KBM-7 (cell line): ENCODE measurements at places on chromosomes 12 and 14.
A peak's percentile ranks its signal among the peaks of the same experiment; 100 is the strongest.

GRCh38 chr14:83047059-83047830, 1513.6 kb upstream of the SEL1L start:
- DNase-seq = no peak

DNA sequence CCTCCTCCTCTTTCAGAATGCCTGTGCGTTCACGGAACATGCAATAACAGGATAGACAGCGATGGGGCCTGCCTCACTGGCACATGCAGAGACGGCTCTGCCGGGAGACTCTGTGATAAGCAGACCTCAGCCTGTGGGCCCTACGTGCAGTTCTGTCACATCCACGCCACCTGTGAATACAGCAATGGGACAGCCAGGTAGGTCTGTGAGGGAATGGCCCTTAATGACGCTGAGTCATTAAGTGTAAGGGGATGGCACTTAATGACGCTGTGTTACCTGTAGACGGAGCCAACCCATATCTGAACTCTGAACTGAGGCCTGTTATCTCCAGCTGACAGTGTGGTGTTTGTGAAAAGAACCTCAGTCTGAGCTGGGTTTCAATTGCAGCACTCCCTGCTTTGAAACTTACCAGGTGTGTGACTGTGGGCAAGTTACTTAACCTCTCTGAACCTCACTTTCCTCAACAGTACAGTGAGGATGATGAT, 86.9 kb downstream of the STAB2 start:
- no peak for DNase-seq

DNA sequence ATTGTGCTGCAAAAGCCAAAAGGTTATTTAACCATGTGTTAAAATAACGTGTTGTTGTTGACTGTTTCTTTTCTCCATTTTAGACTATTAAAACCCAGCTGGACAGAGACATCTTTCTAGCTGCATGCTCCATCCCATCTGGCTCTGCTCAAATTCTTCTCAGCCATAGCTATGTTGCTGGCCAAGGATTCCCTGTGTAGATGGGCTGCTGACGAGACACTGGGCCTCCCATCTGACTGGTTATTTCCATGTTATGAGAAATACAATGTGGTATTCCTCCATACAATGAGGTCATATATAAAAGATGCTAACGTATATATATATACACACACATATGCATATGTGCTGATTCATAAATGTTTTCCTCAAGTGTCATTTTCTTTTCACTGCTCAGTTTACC, 30.1 kb downstream of the MED13L start:
- DNase-seq = no peak

- peak; percentile 53 for DNase-seq
Measured at GRCh38 chr12:122753319-122753650, 661 bp downstream of the DENR start.

GRCh38 chr14:22667881-22668280, 23.7 kb upstream of the OR6J1 start:
- no peak for DNase-seq

DNA sequence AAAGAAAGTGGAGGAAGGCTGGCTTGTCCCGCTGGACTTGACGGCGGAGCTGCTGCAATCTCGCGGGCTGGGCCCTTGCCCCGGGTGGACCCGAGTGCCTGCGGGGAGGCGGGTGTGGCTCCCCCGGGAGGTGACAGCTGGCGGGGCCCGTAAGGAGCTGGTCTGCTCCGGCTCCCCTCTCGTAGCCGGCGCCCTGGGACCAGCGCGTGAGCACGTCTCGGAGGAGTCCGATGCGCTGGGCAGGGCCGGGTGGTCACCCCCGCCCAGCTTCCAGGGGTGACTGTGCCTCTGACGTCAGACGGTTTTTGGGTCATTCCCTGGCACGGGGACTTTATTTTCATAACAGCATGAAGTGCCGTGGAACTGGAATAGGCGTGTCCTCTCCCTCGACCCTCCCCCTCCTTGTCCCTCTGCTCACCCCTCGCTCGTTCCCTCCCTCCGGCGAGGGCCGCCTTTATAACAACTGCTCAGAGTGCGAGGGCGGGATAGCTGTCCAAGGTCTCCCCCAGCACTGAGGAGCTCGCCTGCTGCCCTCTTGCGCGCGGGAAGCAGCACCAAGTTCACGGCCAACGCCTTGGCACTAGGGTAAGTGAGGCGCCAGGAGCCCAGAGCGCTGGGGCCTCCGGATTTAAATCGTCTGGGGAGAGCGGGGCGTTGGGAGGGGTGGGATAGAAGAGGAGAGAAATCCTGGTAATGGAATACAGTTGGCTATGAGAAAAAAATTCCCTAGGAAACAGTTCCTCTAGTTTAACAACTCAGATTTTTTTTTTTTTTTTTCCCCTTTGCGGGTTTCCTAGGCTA, at the start of gene GPRC5A:
Gene GPRC5A, plus strand, starts transcription at position 483 of the 801 bp plus-strand sequence. CDS start 16,688 bp downstream, outside the sequence.
- DNase-seq = no peak

DNA sequence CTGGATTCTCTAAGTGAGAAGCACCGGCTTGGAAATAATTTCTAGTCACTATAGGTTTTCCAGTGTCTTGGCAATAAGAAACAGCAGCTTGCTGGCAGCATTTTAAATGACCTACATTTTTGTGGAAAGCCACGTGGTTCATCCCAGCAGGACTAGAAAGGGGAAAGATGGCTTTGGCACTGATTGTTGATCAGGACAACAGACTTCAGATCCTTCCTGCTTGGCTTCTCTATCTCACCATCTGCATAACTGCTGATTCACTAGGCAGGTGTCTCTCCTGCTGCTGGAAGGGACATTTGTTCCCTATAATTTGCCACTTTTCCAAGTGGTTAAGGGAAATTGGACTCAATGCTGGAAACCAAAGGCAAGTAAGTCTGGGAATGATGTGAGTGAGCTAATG, 131.0 kb downstream of the TTC8 start:
- no peak for DNase-seq

DNA sequence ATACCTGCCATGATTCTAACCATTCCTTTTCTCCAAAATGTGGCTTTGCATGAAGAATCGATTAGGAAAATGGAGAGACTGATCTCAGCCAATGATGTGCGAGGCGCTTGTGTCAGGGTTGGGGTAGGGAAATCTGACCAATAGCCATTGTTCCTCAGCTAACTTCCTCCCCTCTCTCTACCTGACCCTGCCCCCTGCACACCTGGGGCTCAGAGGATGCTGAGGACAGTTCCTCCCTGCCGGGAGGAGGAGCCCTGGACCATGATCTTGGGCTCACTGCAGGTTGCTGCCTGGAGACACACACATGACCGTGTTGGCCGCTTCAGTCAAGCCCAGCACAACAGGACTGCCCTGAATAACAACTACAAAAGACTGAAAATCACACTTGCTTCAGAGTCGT, 119.8 kb upstream of the SFSWAP start:
- no peak for DNase-seq

GRCh38 chr14:76500480-76500879, 124.5 kb downstream of the ESRRB start:
- no peak for DNase-seq

GRCh38 chr12:64072916-64073575, 149.1 kb downstream of the KICS2 start:
- no peak for DNase-seq

DNA sequence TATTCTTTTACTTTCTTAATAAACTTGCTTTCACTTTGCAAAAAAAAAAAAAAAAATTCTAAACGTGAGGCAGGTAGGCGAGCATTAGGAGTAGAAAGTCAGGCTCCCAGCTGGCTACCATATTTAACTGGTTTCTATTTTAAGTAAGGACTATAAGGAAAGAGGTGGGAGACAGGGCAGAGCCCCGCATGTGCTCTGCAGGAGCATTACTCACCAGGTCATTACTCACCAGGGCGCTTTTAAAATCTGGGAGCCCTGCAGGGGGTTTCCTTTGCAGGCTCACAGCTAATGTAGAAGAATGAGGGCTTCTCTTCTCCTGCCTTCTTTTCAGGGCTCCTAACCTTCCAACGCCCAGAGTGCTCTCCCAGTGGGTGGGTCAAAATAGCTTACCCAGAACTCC, 14.0 kb upstream of the DPF3 start:
- DNase-seq = no peak

DNA sequence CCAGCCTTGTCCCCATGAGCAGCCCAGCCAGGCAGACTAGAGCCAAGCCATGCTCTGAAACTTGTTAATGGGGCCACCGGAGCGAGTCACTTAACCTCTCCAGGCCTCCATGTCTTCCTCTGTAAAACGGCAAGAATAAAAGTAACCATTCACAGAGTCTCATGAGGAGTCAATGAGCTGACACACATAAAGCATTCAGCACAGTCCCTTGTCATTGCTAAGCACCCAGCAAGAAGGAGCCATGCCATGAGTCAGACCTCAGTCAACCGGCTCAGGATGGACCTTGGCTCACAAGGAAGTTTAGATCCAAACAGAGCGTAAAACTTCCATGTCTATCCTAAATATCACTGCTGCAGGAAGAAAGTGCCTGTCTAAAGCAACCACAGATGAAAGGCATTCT, 10.6 kb downstream of the FICD start:
- no peak for DNase-seq

DNA sequence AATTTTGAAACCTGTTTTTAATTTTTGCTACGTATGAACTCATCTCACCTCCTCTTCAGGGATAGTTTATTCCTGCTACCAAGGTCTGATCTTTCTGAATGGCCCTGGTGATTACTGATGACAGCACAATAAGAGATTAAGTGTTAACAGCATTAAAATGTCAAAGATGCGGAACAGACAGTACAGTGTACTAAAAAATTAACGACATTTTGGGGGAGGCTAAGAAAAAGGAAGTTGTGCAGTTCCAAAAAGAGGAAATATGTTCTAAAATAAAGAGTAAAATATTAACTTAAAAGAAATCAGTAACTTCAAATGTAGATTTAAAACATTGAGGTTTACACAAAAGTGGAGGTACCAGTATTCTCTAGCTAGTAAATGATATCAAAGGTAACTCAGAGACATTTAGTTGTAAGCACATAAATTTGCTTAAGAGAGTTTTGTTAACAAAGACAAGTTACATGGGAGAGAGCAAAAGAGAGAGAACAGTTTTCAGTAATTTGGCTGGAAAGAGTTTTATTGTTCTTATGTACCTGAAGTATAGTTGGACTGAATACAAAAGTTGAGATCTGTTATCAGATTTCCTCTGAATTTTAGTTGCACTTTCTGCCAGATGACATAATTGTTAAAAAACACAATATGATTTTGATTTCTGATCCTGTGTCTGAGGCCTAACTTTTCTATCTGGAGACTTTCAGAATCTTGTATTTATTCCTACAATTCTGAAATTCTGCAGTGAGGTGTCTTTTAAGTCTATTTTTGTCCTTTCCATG, 4.2 kb upstream of the CLECL1 start:
- peak; percentile 91 for DNase-seq

DNA sequence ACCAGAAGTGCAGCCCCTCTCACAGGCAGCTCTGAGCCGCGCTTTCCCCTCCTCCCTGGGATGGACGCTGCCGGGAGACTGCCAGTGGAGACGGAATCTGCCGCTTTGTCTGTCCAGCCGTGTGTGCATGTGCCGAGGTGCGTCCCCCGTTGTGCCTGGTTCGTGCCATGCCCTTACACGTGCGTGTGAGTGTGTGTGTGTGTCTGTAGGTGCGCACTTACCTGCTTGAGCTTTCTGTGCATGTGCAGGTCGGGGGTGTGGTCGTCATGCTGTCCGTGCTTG, 12.3 kb upstream of the TAMALIN start:
- DNase-seq = no peak

DNA sequence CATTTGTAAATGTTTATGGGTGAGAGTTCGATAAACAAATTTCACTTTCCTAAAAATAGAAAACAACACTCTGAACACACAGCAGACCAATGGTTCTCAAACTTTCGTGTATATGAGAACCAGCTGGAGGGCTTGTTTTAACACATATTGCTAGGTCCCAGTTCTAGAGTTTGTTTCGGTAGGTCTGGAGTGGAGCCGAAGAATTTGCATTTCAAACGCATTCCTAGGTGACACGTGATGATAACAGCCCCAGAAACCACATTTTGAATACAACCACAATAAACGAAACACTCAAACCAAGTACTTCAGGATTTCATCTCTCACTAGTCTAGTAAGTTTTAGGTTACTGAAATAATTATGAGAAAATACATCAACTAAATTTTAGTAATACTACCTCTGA, 17.1 kb downstream of the SEC23A start:
- DNase-seq = no peak

DNA sequence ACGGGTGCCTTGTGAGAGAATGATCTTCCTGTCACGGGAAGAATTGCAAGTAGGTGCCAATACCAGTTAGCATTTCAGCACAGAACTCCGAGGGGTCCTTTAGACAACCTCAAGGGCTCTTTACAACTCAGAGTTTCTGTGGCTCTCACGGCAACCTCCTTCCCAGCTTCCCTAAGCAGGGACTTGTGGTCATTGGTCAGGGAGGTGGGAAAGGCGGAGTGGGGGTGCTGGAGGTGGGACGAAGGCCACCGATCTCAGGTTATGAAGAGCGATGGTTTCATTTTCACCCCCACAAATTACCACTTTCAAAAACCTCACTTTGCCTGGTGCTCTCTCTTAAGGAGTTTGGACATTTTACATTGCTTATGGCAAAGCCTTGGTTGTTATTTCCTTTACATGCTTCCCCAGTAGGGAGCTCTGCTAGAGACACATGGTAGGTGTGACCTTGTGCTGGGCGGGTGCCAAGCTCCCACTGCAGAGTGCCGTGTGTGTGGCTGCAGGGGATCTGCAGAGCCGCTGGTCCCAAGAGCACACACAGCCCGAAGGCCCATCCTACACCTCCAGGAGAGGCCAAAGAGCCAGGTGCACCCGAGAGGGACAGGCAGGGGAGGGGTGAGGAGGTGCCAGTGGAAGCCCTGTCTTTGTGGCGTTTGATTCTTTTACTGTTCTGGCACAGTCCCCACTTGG, 21.4 kb downstream of the BCL2L14 start:
- no peak for DNase-seq

DNA sequence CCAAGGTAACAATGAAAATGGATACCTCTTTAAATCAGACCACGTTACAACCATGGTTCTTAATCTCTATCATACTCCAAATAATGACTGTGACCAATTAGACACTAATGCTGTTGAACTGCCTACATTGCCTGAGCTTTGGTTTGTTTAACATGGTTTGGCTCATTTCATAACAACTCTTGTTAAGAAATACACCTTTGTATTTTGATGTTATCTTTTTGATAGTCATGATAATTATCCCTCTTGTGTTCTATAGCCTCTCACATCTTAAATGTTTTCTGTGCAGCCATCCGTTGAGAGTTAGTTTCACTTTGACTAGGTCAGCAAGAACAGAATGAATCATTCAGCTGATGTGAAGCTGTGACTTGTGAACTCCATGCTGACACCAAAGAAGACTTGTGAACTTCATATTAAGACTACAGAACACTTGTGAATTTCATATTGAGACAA, 75.5 kb upstream of the RERGL start:
- peak; percentile 27 for DNase-seq

GRCh38 chr14:55581342-55581771, 1.4 kb downstream of the KTN1 start:
- no peak for DNase-seq

DNA sequence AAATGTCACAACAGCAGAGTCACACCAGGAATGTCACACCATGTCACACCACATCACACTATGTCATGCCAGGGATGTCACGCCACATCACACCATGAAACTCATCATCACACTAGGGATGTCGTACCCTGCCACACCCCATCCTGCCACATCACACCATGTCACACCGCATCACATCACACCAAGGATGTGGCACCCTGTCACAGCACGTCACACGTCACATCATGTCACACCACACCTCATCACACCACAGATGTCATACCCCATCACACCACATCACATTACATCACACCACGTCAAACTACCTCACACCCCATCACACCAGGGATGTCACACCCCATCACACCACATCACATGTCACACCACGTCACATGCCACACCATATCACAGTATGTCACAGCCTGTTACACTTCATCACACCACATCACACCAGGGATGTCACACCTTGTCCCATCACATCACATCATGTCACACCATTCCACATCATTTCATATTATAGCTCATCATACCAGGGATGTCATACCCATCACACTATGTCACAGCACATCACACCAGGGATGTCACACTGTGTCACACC, 90.9 kb downstream of the TMEM121 start:
- DNase-seq = no peak
